ENCODE measurements at places on chromosomes 5 and 9. TPM values are rescaled to one million over a fixed set of nuclear protein-coding genes. Genes with fewer than 3 reads are reported as not detected.

C5 gene
- total RNA-seq, result 5.1 TPM

CARTPT gene
- total RNA-seq, result not detected

QRFP gene
- total RNA-seq, result not detected

DNA sequence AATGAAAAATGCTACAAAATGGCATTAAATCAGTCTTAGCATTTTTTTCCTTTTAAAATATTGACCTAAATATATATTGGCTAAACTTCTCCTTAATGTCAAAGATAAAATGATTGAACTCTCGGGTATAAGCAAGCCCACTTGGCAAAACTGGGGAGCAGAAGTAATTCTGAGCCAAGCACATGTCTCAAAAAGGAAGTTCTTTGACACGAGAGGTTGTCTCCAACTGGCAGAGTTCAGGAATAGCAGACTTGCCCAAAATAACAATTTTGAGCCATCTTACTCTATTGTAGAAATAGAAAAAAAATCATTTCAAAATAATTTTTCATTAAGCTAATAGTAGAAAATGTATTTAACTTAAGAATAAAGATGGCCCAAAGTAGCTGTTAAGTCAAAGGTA lies 10.4 kb upstream of the MLLT3 start:
- peaks cover 2% of the 10 kb centered on the region for H3K27me3 ChIP-seq
- DNase-seq, result no peak
- no peak overlapping the region for H3K4me3 ChIP-seq
- no peaks in the 10 kb centered on the region for H3K36me3 ChIP-seq
- H3K4me1 ChIP-seq, result no peaks in the 10 kb centered on the region
- H3K27ac ChIP-seq, result no peak overlapping the region

DNA sequence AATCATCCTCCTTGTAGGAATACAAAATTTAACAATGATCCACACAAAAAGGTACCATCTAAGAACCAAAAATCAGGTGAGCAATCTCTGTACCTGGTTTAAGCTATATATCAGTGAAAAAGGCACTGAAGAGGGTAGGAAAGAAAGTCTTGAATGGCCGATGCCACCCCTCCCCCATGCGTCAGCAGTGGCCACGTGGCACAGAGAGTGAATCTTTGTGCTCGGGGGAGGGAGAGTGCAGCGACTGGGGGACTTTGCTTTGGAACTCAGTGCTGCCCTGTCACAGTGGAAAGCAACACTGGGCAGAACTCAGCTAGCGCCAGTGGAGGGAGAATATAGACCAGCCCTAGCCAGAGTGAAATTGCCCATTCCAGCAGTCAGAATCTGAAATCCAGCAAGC lies 28.3 kb upstream of the PDE4D start:
- no peaks in the 10 kb centered on the region for H3K27me3 ChIP-seq
- no peaks in the 10 kb centered on the region for H3K36me3 ChIP-seq
- H3K27ac ChIP-seq, result no peak overlapping the region
- H3K4me3 ChIP-seq, result no peak overlapping the region

- H3K36me3 ChIP-seq, result no peaks in the 10 kb centered on the region
- no peak overlapping the region for H3K4me3 ChIP-seq
- H3K27me3 ChIP-seq, result peaks cover 3% of the 10 kb centered on the region
- H3K4me1 ChIP-seq, result no peaks in the 10 kb centered on the region
- no peak overlapping the region for H3K27ac ChIP-seq
Measured at GRCh38 chr9:135785013-135785575, 83.1 kb downstream of the KCNT1 start.

DNA sequence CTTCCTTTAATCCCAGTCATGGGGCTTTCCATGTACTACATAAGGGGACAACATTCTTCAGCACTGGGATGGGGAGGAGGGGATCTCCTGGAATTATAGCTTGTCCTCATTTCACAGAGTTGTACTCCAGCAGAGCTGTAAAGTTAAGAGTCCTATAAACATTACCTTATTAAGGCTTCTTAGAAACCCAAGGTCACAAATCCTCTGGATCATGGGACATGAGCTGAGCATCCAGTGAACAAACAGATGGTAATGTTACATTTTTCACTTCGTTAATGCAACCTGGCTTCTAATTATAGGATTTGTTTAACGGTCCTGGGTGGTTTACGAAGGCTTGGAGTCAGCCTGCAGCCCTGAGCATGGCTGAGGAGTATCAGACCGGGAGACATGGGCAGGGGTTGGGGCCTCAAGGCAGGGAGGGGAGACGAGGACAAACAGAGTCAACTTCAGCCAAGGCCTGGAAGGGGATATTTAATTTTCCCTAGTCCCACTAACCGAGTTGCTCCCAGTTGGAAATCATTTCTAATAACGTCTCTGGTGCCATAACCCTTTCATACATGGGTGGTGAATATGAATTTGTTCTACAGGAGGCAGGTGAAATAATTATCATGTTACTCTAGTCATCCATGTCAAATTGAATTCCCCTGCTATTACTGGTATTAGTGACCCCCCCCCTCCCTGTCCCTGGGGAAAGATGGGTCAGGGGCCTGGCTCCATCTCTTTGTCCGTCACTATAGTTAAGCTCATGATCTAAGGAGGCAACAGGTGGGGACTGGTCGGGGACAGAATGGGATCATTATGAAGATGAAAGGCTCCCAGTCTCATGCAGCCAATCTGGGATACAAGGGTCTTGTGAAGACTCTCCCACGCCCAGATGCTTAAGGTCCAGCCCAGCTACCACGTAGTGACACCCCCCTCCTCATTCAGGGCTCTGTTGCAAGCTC lies 10.7 kb upstream of the IL17B start:
- peaks cover 30% of the 10 kb centered on the region for H3K4me1 ChIP-seq
- no peaks in the 10 kb centered on the region for H3K36me3 ChIP-seq
- H3K27me3 ChIP-seq, result no peaks in the 10 kb centered on the region
- H3K27ac ChIP-seq, result no peak overlapping the region

DNA sequence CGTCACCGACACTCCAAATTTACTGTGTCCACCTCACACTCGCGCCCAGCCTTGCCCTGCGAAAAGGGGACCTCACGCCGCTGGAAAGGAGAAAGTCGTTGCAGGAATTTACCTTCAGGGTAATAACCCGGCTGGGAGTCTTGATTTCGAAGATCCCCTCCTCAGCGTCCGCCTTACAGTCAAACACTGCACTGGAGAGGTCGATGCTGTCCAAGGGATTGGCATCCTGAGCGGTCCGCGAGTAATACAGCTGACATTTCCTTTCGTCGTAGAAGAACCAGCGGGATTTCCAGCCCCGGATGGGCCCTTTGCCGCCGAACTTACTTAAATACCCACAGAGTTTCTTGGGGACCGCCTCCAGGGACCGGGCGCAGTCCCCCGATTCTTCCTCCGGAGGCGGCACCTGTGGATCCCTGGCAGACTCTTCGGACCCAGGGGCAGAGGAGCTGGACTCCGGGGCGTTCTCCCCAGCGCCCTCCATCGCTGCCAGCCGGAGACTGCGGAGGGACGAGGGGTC lies 330 bp downstream of the TBC1D2 start:
- peaks cover 50% of the 10 kb centered on the region for H3K4me1 ChIP-seq
- peak; percentile 68 for DNase-seq
- peak overlapping the region; percentile 81 for H3K4me3 ChIP-seq
- peaks cover 13% of the 10 kb centered on the region for H3K36me3 ChIP-seq
- H3K27me3 ChIP-seq, result no peaks in the 10 kb centered on the region
- peak overlapping the region; percentile 94 for H3K27ac ChIP-seq

DNA sequence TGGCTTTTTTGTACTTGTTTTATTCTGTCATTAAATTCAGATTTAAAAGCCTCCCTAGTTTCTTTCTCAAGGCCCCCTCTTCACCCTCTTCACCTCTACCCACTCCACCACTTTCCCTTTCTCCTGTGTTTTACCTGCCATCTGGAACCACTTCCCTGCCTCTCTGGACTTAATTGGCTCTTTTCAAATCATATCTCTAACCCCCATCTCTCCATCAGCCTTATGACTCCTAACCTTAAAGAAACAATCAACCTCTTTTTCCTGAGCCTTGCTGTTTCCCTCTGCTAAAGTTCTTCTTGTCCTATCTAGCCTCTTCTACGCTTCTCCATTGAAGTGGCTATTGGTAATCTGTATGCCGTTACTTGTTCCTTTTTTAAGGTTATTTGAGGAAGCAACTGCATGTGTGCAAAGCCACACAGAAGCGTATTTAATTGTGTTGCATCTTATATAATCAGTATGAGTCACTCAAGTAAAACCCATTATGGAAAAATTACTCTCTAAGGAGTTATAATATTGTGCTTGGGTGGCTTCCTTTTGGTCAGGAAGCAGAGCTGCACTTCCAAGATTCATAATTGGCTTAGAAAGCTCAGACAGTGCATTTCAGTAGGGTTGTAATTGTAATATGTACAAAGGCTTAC lies 653.6 kb upstream of the ITGA1 start:
- H3K4me3 ChIP-seq, result no peak overlapping the region
- no peaks in the 10 kb centered on the region for H3K27me3 ChIP-seq
- H3K36me3 ChIP-seq, result no peaks in the 10 kb centered on the region
- no peak for DNase-seq
- H3K4me1 ChIP-seq, result no peaks in the 10 kb centered on the region

DNA sequence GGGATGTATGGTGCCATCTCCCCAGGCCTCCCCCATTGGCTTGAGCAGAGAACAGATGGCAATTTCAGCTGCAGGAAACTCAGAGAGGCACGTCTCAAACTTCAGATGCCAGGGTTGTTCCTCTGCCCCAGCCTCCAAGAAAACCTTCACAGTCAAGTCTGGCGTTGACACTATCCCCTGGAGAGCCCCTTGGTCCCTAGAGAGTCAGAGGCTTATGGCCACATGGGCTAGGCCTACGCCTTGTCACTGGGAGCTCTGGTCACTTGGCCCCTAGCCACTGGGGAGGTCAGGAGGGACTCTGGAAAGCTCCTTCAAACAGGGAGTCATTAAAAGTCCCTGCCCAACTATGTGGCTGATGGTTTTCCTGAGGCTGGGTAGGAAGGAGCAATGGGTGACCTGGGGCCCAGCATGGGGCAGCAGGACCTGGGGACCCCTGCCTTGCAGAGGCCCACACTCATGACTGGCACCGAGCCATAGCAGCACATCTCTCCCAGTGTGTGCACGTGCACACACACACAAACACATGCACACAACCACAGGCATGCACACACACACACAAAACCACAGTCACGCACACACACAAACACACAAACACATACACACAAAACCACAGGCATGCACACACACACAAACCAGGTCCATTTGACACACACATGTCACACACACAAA lies 144.2 kb downstream of the GADD45G start:
- H3K27me3 ChIP-seq, result no peaks in the 10 kb centered on the region
- no peaks in the 10 kb centered on the region for H3K4me1 ChIP-seq
- no peak overlapping the region for H3K27ac ChIP-seq
- DNase-seq, result no peak
- no peaks in the 10 kb centered on the region for H3K36me3 ChIP-seq

DNA sequence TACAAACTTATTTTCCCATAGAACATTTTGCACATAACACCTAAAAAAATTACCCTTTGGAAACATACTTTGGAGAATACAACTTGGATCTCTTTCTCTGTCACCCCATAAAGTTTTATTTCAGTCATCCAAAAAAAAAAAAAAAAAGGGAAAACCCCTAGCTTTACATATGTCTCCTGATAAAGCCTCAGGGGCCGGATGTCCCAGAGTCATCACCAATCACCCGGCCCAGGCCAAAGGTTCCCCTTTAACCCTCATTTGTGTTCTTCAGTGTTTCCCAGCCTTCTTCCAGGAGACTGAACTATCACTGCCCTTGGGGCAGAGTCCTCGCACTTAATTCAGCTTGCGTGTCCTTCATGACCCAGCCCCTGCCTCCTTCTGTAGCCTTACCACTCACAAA lies 28.8 kb downstream of the ANXA6 start:
- peaks cover 92% of the 10 kb centered on the region for H3K36me3 ChIP-seq
- H3K4me1 ChIP-seq, result peaks cover 3% of the 10 kb centered on the region
- no peak for DNase-seq
- H3K27me3 ChIP-seq, result no peaks in the 10 kb centered on the region
- H3K4me3 ChIP-seq, result no peak overlapping the region

GRCh38 chr9:87803166-87803565 lies 77.2 kb downstream of the CTSL start:
- no peak overlapping the region for H3K4me3 ChIP-seq
- DNase-seq, result no peak
- H3K36me3 ChIP-seq, result no peaks in the 10 kb centered on the region
- no peak overlapping the region for H3K27ac ChIP-seq
- H3K27me3 ChIP-seq, result peaks cover 8% of the 10 kb centered on the region

GRCh38 chr9:126217797-126218196 lies 108.8 kb upstream of the MVB12B start:
- DNase-seq, result no peak
- no peak overlapping the region for H3K4me3 ChIP-seq
- no peaks in the 10 kb centered on the region for H3K4me1 ChIP-seq
- no peak overlapping the region for H3K27ac ChIP-seq
- H3K27me3 ChIP-seq, result peaks cover 50% of the 10 kb centered on the region
- no peaks in the 10 kb centered on the region for H3K36me3 ChIP-seq

GRCh38 chr9:77449240-77450084 lies 198.7 kb downstream of the GNA14 start:
- no peaks in the 10 kb centered on the region for H3K36me3 ChIP-seq
- H3K27ac ChIP-seq, result peak overlapping the region; percentile 70
- H3K4me3 ChIP-seq, result no peak overlapping the region
- no peaks in the 10 kb centered on the region for H3K27me3 ChIP-seq
- H3K4me1 ChIP-seq, result peaks cover 16% of the 10 kb centered on the region

GRCh38 chr5:10275460-10275859 lies 25.4 kb downstream of the CCT5 start:
- H3K36me3 ChIP-seq, result no peaks in the 10 kb centered on the region
- no peaks in the 10 kb centered on the region for H3K4me1 ChIP-seq
- no peak overlapping the region for H3K4me3 ChIP-seq
- DNase-seq, result no peak
- H3K27ac ChIP-seq, result no peak overlapping the region

DNA sequence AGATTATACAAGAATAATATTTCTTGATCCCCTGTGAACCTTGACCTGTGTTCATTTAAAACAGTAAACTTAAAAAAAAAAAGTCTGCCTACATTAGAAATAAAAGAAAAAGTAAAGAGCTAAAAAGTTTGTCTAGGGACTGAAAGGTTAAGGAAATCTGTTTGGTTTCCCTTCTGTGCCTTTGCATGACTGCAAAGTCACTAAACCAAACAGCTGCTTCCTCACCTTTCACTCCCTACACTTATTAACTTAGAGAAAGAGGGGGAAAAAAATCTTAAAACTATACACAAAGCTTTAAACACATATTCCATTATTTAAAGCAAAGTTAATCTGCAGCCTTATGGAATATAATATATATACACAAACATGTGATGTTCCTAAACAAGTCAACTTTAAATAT lies 65.1 kb downstream of the ZFR start:
- H3K4me1 ChIP-seq, result no peaks in the 10 kb centered on the region
- H3K27me3 ChIP-seq, result no peaks in the 10 kb centered on the region
- H3K4me3 ChIP-seq, result no peak overlapping the region
- H3K36me3 ChIP-seq, result peaks cover 55% of the 10 kb centered on the region
- DNase-seq, result no peak
- no peak overlapping the region for H3K27ac ChIP-seq

- no peak overlapping the region for H3K4me3 ChIP-seq
- H3K4me1 ChIP-seq, result no peaks in the 10 kb centered on the region
- H3K27me3 ChIP-seq, result no peaks in the 10 kb centered on the region
- H3K27ac ChIP-seq, result no peak overlapping the region
- no peak for DNase-seq
- H3K36me3 ChIP-seq, result no peaks in the 10 kb centered on the region
Measured at GRCh38 chr5:75890546-75890945, 173.3 kb upstream of the POC5 start.

- peaks cover 10% of the 10 kb centered on the region for H3K4me1 ChIP-seq
- no peak overlapping the region for H3K4me3 ChIP-seq
- no peaks in the 10 kb centered on the region for H3K27me3 ChIP-seq
Measured at GRCh38 chr9:2411459-2412215, 209.9 kb upstream of the VLDLR start.

- no peaks in the 10 kb centered on the region for H3K36me3 ChIP-seq
- no peak for DNase-seq
- no peak overlapping the region for H3K27ac ChIP-seq
- H3K27me3 ChIP-seq, result no peaks in the 10 kb centered on the region
- no peak overlapping the region for H3K4me3 ChIP-seq
Measured at GRCh38 chr5:127696683-127697082, 6.5 kb upstream of the CCDC192 start.
